ENCODE measurements at places on chromosomes 6 and 20.

GRCh38 chr6:170022827-170023619 lies 267.9 kb downstream of the DLL1 start:
- DNase-seq, result no peak

DNA sequence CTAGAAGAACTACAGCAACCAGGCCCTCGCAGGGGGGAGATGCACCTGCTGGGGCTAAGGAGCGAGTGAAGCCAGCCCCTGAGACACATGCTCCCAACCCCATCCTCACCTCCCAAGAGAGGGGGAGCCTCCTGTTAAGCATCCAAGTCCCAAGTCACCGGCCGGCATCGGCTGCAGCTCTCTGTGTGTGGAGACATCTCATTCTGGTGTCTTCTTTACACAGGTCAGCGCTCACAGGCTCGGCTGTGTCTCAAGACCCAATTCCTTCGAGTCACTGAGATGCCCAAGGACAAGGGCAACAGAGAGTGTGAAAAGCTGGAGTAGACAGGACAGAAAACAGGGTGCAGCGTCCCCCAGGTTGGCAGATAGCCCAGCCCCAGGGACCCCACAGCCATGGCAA lies 21.1 kb upstream of the MRGBP start:
- DNase-seq, result no peak

GRCh38 chr6:89452281-89452680 lies 19.3 kb downstream of the ANKRD6 start:
- no peak for DNase-seq

- no peak for DNase-seq
These were observed 22.7 kb upstream of the NTSR1 start for GRCh38 chr20:62685781-62686555.

DNA sequence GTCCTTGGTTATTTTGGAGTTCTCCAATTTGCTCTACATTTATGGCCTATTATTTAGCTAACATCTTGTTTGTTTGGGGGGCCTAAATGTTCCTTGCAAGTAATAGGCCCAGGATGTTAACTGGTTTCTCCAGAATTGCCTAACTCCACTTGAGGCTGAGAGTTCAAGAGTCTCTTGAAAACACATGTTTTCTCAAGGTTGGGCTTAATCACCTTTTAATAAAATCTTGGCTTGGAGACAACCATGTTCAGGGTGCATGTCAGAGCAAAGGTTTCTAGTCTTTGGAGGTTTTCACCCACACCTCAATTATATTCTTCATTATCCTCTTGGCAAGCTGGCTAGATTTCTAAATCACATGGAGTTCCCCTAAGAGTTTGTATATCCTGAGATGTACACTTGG lies 54.2 kb downstream of the KLHL31 start:
- DNase-seq, result no peak

DNA sequence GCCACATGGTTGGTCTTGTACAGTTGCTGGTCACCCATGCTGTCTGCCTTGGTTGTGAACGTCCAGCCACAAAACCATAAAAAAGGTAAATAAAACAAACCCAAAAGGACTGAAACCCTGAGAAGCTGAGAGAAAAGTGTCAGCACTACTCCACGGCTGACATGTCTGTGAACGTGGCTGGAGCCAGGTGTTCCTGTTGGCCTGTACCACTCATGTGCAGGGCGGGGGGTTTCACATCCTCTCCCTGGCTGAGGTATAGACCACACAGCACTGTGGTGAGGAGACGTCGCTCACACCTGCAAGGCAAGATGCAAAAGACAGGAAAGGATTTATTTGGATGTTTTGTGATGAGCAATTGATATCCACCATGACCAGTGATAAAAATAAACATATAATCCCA lies 51.9 kb upstream of the MRPS10 start:
- no peak for DNase-seq

DNA sequence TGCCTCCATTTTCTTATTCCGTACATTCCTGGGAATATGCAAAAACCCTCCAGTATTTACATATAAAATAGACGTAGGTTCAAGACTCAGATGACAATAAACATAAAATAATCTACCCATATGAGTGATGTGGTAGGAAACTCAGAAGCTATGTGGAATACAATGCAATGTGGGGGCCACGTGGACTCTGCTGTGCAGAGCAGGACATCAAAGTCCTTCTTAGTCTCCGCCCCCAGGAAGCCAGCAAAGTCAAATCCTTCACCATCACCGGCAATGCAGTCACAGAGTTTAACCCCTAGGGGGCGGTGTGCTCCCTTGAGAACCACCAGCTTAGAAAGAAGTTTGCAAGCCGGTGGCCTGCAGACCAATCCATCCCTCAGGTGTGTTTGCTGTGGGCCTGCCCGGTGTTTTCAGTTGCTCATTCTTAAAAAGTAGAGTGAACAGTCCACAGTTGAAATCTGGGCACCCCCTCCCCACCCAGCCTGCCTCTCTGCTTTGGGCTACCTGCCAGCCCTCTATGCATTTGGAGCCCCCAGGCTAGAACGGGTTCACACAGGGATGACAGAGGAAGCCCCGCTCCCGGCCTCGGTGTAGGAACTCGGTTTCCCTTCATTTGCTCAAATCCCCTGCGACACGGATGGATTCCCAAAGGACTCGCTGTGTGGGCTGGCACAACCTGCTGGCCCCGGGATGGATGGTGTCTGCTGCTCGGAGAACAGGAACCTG lies 59.9 kb downstream of the SULF2 start:
- peak; percentile 74 for DNase-seq

DNA sequence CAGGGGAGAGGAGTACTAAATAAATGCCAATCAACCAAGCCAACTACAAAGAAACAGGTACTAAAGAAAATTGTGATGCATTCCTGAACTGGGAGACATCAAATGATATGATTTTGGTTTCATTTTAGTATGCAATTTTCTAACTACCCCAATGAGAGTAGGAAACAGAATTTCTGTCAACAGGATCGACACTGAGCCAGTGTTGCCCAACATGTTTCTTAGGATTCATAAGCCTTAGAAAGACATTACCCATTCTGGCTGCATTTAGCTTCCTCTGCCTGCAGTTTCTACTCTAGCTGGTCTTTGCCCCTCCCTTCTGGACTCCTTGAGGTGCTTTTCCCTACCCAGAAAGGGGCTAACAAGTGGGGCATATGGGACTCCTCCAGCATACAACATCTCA lies 49.8 kb downstream of the KCTD20 start:
- DNase-seq, result no peak

- no peak for DNase-seq
These were observed 83.1 kb downstream of the THBS2 start for GRCh38 chr6:169170583-169170955.

All from T-helper 1 cell (primary cell).